DMS79 treated with DMSO at 0.1 percent for 48 hours (cell line): ENCODE measurements at places on chromosomes 3 and 15.

- no peak for DNase-seq
These were observed 6.0 kb downstream of the FOXB1 start for GRCh38 chr15:60009980-60010732.

DNA sequence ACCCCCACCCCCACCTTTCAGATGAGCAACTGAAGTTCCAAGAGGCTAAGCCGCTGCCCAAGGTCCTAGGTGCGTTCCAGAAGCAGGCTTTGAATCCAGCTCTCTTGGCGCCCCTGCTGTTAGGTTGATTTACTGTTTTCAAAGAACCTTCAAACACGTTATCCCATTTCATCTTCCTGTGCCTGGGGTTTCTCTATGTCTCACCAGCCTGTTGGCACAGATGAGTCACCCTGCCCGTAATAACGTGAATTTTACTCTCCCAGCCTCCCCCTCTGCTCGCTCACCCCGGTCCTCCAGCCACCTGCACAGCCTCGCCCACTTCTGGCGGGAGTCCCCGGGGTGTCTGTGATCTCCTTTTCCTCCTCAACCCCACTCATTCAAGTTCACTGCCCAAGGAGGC, 13.0 kb upstream of the TSEN2 start:
- no peak for DNase-seq

DNA sequence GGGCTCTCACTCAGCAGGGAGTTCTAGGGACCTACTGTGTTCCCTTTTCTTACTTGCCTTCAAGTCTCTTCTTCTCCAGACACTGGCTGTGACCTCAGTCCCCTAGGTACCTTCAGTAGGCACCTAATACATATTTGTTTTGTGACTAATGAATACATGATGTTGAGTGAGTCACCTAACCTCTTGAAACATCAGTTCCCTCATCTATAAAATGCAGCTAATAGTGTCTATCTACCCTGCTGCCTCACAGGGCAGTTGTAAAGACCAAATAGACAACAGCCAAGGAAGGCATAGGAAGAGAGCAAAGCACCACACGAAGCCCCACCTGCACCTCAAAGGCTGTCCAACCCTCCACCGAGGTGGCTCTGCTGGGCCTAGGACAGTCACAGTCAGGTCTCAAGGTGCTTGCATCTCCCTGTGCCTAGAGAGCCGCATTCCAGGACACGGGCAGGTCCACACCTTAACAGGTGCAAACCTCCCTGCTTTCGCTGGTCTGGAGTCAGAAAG, 29.1 kb downstream of the DAPK2 start:
- DNase-seq, result no peak

GRCh38 chr3:129077222-129077621, 16.6 kb downstream of the GP9 start:
- DNase-seq, result no peak

DNA sequence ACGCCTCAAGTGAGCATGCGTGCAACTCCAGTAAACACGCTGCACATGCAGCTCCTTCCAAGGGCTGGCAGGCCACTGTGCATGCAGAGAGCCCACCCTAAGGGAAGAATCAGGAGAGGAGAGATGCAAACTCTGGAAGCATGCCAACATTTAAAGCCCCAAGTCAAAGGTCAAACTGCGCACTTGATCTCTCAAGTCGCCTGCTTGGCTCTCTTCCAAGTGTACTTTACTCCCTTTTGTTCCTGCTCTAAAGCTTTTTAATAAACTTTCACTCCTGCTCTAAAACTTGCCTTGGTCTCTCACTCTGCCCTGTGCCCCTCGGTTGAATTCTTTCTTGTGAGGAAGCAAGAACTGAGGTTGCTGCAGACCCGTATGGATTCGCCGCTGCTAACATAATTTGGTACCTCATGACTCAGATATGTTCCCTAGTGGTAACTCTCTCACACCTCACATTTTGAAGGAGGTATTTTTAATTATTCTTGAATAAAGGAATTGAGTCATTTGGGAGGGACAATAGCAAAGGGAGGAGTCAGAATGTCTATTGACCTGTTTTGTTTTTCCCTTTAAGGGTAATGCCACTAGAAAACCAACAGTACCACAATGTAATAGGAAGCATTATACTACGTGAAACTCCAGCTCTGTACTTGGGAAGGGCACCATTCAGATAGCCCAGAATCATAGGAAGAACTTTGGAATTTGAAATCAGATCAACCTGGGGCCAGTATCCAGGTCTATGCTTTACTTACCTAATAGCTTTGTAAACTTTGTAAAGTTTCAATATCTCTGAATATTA, 19.6 kb upstream of the DGKG start:
- DNase-seq, result no peak

- no peak for DNase-seq
These were observed 65.1 kb downstream of the GOLIM4 start for GRCh38 chr3:168030577-168030976.

DNA sequence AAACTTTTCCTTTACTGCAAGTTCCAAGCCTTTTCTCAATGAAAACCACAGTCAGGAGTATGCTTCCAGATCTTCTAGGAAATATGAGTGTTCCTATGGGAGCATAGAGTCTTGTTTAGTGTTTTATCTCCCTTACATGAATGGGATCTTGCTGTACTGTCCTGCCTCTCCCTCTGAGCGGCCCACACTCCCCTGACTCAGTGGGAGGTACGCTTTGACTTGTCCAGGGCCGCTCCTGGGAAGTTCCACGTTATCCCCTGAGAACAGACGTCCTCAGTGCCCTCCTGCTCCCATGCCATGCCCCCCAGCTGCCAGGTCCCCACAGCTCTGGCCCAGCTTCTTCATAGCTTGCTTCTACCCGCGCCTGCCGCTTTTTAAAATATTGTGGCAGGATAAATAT, 28.9 kb upstream of the VPS33B start:
- DNase-seq, result no peak

DNA sequence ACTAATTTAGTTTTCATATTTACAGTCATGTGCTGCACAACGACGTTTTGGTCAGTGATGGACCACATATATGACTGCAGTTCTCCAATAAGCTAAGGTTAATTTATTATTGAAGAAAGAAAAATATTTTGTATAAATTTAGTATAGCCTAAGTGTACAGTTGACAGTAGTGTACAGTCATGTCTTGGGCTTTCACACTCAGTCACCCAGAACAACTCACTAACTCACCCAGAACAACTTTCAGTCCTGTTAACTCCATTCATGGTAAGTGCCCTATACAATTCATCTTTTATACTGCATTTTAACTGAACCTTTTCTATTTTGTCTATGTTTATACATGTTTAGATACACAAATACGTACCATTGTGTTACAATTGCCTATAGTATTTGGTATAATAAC, 3.8 kb upstream of the GABRR3 start:
- DNase-seq, result no peak

GRCh38 chr3:149992416-149993058, 21.8 kb upstream of the PFN2 start:
- DNase-seq, result no peak

DNA sequence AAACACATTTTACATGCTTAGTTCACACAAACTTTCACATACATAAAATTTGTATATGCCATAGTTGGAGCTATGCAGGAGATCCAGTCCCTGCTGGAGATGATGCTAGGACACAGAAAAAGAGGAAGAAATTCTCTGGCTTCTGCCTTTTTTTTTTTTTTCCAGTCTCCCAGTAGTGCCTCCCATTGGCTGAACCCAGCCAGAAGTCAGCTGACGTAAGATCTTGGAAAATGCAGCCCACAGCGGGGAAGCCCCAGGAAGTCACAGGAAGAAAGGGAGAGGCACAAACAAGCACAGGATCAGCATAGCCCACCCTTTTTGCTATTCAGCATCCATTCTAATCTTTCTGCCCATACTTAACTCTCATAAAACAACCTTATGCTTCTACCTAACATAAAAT, 38.5 kb downstream of the SCN11A start:
- DNase-seq, result no peak

- DNase-seq, result no peak
These were observed 8.4 kb downstream of the ARMC8 start for GRCh38 chr3:138195481-138195880.

DNA sequence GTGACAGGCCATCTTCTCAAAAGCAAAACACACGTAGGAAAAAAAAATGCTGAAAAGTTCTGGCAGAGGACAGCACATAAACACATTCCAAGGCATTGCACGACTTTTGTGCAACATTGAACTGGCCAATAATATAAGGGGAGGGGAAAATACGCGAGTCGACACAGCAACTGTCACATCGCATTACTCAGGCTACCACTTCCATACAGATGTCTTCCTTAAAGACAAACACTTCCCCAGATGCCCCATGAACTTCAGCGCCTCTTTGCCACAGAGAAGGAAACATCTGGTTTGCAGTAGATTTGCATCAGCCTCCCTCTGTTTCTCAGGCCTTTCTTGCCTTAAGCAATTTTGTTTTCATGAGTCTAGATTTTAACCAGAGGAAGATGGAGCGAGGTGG, 144.4 kb upstream of the IGF1R start:
- no peak for DNase-seq

DNA sequence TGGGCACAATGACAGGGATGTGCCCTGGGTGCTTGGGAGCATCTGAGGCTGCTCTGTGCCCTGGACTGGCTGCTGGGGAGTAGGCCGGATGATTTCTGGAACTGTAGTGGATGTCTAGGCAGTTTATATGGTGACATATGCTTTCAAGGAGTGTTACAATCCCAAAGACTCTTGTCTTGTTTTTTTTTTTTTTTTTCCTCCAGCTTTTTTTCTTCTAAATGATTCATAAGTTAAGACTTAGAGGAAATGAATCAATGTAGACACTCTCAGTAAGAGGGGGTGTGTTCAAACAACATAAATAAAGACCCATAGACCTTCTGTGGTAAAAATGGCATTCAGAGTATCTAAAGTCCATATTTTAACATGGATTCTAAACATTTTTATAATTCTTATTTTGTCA, 706.1 kb upstream of the GOLIM4 start:
- DNase-seq, result no peak

GRCh38 chr3:197309528-197310361, 11.3 kb upstream of the DLG1 start:
- DNase-seq, result no peak

DNA sequence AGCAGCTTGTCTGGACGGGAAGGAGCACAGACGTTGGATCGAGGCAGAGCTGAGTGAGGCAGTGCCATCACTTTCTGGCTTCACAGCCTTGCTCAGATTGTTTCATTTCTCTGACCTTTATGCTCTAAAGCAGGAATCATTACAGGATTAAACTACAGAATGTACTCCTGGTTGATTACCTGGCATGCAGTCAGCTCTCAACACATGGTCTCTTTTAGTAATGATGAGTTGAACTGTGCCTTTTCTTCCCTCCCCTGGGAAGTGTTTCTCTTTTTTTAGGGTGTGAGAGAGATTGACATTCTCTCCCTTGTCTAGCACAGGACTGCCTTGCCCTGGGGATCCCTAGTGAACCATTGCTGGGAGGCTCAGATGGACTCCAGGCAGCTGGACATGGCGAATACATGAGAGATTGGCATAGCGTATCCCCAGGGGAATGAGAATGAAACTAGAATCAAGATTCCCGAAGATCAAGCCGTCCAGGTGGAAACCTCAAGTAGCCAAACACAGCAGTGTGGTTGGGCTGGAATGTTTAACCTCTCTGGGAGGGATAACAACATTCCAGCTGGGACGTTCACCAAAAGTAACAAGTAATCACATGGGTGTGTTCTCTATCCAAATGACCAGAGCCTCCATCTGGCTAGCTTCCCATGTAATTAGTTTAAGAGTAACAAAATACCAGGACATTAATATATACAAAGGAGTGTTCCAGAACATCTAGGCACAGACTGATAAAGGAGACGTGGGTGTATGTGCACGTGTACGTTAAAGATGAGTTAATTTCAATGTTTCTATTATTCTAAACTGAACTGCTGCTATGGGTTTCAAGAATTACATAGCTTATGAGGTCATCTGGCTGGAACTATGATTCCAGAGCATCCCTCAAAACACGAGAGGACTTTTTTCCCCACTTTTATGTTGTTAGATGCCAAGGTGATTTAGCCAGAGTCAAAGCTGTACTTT, 118.6 kb upstream of the NR2E3 start:
- DNase-seq, result no peak

DNA sequence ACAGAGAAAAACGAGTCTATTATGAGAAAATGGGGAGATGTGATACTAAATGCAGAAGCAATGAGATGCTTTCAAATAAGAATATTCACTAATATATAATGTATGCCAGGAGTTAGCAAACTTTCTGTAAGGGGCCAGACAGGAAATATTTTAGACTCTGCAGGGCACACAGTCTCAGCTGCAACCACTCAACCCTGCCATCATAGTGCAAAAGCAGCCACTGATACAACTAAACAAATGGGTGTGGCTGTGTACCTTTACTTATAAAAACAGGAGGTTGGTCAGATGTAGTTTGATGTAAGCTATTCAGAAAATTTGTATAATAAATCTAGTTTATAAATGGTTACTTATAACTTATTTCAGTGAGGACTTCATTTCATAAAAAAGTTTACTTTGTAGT, 78.1 kb downstream of the FBXL22 start:
- no peak for DNase-seq

DNA sequence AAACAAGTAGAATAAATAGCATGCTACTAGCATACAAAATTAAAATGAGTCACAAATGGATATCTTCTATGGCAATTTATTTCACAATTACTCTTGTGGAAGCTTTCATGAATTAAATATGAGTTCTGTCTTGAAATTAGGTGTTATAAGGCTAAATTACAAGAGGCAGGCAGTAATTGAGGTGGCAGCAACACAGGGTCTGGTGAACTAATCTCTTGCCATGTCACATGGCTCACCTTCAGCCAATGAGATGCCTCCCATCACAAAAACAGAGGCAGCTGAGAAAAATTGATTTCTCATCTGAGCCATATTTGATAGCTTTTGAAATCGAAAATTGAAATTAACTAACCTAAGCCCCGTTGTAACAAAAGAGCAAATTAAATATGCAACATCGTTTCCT, 268.8 kb downstream of the NR2F2 start:
- no peak for DNase-seq

GRCh38 chr3:182983876-182984275, 3.5 kb upstream of the DCUN1D1 start:
- DNase-seq, result no peak

DNA sequence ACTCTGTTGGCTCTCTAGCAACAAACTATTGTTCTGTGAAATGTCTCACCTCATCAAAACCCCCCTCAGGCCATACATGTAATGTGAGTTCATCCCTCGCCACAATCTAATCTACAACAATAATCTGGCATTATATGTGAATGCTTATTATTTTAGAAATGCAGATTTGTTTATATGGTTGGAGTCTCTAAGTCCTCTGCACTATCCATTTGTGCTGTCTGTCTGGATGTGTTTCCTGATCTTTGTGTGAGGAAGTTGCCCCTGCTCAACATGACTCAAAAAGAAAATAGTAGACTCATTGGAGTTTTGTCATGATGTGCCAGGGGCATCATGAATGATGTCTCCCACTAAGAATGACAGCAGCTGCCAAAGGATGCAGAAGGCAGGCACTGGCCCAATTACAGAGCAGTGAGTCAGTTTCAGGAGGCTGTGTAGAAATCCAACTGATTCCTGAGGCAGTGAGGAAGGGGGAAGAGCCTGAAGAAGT, 161.6 kb upstream of the PDZRN3 start:
- DNase-seq, result no peak

GRCh38 chr15:80662129-80662528, 33.0 kb upstream of the ABHD17C start:
- DNase-seq, result no peak

GRCh38 chr3:39977058-39977794, 167.8 kb downstream of the MYRIP start:
- no peak for DNase-seq
